ENCODE measurements at places on chromosomes 4 and X.

DNA sequence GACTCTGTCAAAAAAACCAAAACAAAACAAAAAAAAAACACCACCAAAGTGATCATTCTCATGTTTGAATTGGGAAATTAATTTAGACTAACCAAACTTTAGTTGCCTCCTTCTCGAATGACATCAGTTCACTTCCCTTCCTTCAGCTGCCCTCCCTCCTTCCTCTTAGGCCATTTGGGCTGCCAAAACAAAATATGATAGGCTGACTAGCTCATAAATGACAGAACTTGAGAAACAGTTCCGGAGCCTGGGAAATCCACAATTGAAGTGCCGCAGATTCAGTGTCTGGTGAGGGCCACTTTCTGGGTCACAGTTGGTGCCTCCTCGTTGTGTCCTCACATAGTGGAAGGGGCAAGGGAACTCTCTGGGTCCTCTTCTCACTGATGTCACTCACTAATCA, 16.1 kb upstream of the WAS start:
- no peak for DNase-seq

DNA sequence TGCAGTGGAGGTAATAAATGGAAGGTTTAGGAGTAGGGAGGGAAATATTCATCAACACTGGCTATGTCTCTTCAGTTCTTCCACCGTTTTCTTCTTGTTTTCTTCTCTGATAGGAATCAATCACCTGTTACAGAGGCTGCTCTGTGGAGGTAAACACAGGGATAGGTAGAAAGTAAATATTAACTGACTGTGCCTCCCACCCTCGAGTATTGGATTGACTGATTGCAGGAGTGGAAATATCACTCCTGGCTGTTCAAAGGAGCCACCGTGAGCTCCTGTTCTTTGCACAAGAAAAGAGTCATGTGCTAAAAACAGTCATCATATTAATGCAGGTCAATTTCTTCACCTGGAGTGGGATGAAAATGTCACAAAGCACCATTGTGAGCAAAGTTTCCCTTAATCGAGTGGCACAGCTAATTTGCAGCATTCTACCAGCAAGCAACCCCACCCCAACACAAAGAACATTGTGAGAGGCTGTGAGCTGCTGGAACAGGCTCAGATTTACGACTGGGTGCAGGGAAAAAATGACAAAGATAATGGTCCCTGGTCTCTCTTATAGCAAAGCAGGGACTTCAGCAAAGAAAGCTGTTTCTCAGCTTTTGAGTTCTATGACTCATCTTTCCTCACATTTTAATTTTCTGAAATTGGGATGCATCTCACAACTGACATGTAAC, 113.7 kb upstream of the TSPAN5 start:
- DNase-seq = no peak

- peak; percentile 19 for DNase-seq
Observed at GRCh38 chrX:44012484-44013096, 39.4 kb upstream of the NDP start.

DNA sequence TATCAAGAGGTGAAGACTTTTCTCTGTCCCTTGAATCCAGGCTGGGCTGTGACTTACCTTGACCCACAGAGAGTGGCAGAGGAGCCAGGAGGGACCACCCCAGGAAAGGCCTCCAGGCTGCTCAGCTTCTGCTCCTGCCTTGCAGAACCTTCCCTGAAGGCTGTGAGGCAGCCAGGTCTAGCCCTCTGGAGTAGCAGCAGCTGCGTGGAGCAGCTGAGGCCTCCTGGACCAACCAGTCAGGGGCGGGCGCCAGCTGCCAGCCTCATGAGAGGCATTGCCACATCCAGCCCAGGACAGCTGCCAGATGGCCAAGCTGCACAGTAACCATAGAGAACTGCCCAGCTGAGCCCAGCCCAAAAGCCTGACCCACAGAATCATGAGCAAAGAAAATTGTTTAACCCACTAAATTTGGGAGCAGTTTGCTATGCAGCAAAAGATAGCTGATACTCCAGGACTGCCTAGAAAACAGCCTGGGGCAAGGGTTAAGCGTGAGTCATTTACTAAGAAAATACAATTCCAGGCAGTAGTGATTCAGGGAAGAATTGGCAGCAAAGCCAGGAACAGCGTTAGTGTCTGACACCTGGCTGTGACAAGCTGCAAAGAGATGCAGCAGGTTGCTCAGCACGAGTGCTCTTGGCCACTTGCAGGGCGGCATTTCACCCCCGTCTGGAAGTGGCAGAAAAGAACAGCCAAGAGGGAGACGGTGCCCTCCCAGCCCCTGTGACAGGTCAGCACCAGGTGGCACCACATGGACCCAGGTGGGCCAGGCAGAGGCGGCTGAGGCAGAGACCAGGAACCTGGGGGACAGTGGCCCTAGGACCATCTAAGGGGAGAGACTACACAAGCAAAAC, 14.7 kb upstream of the PDE6B start:
- DNase-seq = no peak

DNA sequence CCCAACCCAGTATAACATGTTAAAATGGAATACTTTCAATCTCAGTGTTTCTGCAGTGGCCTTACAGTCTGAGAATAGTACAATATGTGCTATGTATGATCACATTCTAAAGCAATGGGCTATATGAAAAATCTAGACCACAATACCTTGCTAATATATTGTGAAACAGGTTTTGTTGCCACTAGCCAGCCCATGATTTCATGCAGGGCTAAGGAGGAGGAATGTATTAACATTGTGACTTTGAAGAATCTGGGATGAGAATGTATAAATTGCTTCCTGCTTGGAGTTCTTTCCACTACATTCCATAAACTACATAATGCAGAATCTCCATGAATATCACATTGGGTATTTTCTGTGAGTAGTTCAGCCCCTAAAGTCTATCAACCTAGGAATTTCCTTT, 935.4 kb upstream of the GRIA3 start:
- no peak for DNase-seq

DNA sequence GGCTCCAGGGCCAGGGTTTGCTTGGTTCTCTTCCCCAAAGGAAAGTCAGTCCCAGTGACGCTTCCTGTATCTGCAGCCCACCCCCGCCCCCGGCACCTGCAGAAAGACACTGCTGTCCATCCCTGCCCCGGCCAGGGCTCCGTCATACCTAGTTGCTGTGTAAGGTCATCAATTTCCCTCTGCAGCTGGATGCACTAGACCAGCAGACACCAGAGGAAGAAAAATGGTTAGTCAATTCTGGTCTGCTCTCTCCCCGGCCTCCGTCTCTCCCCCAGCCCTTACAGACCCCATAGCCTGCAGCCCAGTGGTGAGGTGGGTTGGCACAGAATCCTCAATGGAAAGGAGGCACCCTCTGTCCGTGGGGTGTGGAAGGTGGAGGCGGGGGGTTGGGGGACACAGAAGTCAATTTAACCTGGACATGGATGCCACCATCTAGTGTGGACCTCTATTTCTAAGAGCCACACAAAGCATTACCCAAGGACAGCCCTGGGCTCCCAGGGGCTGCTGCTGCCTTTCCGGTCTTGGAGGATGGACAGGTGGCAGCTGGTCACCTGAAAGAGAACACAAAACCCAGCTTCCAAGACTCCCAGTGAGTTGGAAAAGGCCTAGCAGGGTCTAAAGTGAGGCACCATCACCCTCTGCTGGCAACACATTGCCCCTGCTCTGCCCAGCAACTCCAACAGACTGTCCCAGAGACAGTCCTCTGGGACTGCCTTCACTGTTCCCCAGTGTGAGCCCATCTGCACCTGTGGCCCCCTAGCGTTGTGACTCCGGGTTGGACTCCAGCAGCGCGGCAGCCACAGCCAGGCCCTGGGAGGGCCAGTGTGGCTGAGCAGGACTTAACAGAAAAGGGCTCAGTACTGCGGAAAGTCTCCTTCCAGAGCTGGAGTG, 40.2 kb upstream of the NHSL2 start:
- DNase-seq = no peak

- DNase-seq = no peak
Observed at GRCh38 chr4:80507507-80507906, 172.0 kb downstream of the CFAP299 start.

DNA sequence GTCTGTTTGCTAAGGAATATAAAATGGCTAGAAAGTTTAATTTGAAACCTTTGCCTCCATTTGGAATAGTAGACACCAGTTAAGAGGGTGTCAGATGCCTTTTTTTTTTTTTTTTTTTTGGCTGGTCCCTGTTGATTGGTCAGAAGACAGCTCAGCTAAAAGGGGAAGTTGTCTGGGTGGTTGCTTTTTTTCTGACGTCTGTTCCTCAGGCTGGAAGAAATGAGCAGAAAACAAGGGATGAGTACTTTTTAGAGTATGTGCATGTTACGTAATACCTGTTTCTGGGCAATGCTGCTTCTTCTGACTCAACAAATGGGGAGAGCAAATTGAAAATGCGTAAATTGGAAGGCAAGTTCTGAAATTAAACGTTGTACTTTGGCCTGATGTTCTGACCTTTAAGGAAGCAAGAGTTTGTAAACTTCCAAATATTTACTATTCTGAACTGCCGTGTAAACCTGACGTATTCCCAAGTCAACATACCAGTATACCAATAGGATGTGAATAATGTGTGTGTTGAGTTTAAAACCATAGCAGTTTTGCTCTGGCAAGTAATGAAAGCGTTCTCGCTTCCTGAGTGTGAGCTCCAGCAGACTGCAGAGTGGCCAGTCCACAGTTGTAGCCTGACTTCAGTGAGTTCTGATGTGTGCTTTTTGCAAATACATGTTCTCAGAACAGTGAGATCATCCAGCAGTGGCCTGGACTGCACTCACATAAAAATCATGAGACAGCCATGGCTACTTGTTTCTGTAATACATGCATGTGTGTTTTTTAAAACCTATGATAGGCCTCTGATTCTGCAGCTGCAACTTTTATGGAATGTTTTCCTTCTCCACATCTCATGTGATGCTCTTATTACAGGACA, 1.7 kb downstream of the SAT1 start:
- no peak for DNase-seq

GRCh38 chrX:105277132-105277531, 56.6 kb upstream of the TEX13A start:
- no peak for DNase-seq

DNA sequence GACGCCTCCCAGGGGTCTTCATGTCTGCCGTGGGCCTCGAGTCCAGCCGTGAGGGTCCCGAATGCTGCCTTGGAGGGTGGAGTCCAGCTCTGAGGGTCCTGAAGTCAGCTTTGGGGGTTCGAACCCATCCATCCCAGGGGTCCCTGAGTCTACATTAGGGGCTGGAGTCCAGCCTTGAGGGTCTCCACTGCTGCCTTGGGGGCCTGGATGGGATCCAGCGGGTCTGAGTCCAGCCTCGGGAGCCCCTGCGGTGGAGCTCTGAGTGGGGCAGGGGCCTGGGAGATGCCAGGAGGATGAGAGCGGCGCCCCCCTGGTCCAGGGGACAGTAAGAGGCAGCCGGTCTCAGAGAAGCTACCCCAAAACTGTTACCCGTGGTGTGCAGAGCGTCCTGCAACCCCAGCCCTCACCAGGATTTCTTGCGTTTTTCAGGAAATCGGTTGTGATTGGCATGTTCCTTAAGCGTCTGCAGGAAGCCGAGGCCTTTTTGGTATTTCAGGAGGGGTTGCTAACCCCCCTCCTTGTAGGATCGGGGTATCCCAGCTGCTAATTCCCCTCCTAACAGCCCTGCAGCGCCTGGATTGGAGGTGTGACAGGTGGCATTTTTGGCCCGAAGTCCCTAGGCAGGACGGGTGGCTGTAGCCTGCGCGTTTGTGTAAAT, 1.7 kb upstream of the GTPBP6 start:
- DNase-seq = no peak

- DNase-seq = peak; percentile 75
Observed at GRCh38 chr4:15756361-15756861, 21.7 kb upstream of the CD38 start.

DNA sequence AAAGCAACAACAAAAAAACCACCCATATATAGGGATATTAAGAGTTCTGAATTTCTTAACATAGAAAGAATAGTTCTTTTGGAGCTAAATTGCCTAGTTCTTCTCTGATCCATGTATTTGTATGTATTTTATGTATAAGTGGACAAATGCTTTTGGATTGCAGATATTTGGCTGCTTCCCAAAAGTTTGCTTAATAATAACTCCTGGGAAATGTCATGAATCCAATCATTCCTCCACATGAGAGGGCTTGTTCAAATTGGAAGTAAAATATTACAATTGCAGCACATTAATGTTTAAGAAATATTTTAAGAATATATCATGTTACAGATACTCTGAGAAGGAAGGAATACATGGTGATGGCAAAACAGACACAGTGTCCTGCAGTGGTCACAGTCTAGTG, 71.5 kb upstream of the PAGE3 start:
- no peak for DNase-seq

DNA sequence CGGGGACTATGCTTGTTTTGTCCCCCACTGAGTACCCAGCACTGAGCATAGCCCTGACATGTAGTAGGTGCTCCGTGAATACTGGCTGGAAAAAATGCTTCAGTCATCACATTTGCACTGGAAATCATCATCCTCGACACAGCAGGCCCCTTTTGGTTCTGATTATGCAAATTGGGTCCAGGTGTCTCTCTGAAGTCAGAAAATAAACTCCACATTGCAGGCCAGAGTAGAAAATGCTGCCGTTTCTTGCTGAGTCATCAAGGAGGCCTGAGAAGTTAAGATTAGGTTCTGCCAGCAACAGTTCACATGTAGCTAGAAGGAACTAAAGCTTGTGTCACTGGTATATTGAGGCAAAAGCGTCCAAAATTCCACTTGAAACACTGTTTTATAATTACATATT, 15.0 kb upstream of the STK32B start:
- DNase-seq = no peak

- DNase-seq = no peak
Observed at GRCh38 chrX:19715711-19716638, 171.4 kb downstream of the SH3KBP1 start.

DNA sequence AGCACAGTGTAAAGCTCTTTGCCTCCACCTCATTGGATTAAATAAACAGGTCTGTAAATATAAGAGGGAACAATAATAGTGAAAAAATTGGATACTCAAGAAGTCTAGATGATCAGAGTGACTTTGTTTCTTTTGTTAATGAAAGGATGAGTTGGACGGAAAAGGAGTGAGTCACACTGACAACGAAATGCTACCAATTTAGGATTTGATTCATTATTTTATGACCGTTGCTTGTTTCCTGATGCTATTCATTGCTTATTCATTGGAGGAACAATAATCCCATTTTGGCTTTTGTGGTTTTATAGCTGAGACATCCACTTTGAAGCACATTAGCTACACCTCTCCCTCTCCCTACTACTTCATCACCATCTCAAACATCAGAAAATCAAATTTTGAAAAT, 74.4 kb upstream of the DYNLT3 start:
- DNase-seq = no peak

GRCh38 chr4:101345596-101346350, 1.6 kb downstream of the PPP3CA start:
- peak; percentile 59 for DNase-seq

DNA sequence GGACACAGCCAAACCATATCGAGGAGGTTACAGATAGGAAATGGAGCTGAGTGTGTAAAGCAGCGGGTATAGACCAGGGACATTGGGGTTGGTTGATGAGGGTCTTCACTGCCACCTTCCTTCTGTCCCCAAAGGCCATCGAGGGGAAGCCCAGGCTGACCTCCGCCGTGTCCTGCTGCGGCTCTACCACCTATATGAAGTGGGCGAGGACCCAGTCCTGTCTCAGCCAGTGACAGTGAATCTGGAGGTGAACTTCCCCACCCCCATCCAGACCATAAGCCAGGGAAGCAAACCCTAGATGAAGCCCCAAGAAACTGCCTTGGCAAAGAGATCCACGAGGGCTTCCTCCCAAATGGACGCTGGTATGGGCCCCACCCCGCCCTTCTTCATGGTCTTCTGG, 23.2 kb upstream of the MRFAP1 start:
- no peak for DNase-seq
